Activated T-helper 1 cell treated with anti-CD3 and anti-CD28 coated beads, Interleukin-2, amount 50 U/mL, for 16 hours (primary cell): ENCODE measurements at places on chromosomes 1 and 21.

- DNase-seq = no peak
These were observed 72.5 kb upstream of the RAB3GAP2 start for GRCh38 chr1:220344745-220345144.

DNA sequence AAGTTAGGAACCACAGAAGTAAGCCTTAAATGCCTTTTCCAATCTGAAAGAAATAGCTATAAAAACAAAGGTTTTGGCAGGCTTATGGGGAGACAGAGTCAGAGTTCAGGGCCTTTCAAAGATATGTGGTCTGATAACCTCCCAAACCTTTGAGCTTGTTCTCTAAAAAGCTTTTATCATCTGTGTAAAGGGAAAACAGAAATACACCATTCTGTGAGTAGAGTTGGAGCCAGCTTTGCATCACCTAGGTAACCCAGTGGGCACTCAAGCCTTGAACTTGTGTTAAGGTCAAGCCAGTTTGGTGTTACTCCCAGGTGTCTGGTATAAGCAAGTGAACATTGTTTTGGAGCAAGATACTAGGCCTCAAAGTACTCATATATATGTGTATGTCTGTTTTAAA, 50.1 kb downstream of the LAMC1 start:
- no peak for DNase-seq

- DNase-seq = no peak
These were observed 4.3 kb upstream of the NR1I3 start for GRCh38 chr1:161242313-161242712.

DNA sequence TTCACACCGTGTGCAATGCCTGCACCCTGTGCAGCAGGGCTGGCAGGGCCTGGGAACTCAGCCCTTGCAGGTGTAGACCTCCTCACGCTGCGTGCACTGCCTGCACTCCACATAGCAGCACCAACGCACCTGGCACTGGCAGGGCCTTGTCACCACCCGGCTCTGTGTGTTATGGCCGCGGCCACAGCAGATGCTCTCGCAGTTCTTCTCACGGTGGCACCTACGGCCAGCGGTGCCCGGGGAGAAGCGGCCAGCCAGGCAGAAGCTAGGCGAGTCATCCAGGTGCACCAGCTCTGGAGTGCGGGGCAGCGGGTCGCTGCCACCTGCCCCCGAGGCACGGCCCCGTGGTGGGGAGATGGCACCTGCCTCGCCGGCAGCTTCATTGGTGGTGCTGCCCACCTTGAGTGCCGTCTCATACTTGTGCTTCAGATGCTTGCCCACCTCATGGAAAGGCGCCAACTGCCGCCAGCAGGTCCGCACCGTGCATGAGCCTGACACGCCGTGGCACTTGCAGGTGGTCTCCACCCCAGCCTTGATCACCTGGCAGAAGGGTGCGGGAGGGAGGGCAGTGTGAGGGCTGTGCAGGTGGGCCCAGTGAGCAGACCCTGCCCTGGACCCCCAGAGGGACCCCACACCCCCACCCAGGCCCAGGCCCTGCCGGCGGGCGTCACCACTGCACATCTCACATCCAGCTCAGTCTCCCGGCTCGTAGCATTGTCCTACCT, 26.1 kb downstream of the WNT9A start:
- no peak for DNase-seq

GRCh38 chr1:234709473-234710228, 99.7 kb upstream of the IRF2BP2 start:
- no peak for DNase-seq

GRCh38 chr1:84583648-84584047, 9.4 kb upstream of the CTBS start:
- DNase-seq = no peak

DNA sequence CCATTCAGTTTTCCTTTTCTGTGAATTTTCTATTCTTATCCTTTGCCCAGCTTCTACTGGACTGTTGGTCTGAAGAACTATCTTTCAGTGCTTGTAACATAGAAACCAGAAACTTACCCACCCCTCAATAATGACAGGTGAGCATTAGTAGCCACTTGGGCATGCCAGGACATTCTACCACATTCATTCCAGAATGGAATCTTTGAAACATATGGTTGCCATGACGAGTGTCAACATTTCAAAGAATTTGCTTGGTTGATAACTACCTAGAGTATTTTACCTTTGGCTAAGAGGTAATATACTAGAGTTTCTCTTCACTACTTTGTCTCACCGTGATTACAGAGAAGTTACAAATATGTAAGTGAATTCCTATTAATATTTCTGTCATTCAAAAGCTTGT, at the start of gene MROH9:
TSS of gene MROH9 (plus strand) at position 304 of the 400 bp plus-strand sequence. CDS start 10,023 bp downstream, outside the sequence.
- no peak for DNase-seq

GRCh38 chr1:59560807-59561450, 253.8 kb upstream of the HOOK1 start:
- no peak for DNase-seq

GRCh38 chr21:23952269-23952668, 1655.0 kb downstream of the MRPL39 start:
- no peak for DNase-seq

- DNase-seq = no peak
These were observed 60.8 kb downstream of the BCAR3 start for GRCh38 chr1:93620841-93621210.

DNA sequence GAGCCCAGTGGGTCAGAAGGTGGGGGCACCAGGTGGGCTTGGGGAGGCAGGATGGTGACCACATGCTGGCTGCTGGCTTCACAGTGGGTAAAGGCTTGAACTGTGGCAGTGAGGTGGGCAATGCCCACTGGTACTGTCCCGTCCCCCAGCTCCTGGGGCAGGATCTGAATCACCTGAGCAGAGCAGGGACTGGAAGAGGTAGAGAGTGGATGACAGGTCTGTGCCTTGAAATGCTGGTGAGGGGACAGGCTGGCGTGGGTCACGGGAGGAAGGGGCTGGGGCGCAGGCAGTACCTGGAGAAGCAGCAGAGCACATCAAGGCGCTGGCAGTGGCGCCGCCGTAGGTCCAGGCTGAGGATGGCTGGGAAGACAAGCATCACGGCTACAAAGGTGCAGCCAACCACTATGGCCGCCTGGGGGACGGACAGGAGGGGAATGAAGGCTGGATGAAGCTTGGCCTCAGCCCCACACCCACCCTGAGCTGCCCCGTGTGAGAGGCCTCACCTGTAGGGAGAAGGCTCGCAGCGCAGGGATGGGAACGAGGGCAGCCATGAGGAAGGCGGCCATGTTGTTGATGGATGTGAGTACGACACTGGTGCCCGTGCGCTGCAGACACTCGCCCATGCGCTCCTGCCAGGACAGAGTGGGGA, 14.9 kb downstream of the PTCH2 start:
- DNase-seq = no peak

DNA sequence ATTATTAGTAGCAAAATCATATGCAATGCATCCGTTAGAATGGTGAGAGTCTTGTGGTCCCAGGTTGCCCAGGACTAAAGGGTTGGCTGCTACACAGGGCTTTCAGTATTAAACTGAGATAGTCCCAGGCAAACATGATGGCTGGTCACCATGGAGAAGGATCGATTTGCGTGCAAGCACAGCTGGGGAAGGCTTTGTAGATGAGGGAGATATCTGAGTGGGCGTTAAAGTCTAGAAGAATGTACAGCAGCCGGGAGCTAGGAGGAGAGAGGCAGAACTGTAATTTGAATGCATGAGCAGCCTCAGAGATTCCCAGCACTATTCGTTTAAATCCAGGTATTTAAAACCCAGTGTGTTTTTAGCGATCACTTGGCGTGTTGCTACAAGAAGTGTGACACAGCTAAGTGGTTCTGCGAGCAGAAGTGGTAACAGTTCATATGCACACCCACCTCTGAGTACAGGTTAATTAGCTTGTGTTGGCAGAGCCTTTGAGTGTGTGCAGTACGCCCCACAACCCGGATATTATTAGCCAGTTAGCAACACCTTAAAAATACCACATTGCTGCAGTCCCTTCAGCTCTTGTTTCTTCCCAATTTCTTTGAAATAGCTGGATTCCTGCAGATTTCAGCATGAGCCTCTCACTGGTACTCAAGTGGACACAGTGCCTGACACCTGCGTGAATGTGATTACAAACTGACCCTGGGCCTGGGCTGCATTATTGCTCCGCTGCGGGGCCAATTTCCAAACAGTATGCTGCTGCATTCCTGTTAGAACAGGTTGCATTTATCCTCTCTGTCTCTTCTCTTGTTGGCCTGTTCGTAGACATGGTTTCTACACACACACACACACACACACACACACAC, 67.2 kb upstream of the SCAF4 start:
- DNase-seq = no peak

DNA sequence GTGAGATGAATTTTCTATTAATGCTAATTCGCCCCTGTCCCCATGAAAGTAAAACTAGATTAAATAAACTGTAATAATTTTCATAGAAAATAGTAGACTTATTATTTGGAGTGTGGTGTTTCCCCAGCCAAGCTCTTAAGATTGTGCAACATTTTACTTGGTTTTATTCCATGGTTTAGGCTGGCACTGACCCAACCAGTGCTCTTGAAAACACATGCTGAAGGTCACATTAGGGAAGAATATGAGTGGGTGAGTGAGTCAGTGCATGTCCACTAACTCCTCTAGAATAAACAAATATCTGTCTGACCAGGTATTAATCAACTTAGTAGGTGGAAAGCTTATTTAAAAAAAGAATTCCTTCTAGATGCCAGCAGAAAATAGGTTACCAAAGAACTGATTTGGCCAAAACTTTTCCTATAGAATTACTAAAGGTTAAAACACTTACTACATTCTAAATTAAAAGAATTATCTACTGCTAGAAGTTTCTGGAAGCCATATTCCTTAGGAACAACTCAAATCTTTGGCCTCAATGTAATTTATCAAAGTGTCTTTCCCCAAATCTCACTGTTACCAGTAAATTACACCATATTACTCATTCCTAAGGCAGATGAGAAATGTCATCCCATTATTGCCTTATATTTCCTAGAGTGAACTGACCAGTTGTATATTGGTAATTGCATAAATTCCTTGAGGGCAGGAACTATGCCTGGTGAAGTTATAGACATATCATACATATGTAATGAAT, 89.7 kb upstream of the RGS1 start:
- no peak for DNase-seq

DNA sequence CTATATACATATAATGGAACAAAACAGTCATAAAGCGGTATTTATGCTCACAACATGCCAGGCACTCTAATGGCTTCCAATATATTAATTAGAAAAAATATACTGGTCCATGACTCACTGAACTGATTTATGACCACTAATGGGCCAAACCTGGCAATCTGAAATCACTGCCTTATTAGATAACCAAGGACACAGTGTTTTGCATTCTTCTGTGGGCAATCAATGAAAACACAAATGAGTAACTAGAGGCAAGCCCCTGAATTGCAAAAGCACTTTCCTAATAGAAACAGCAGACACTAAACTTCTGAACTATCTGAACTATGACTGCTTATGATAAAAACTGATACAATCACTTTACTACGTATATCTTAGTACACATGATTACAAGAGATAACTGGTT, 3.5 kb downstream of the GCLM start:
- DNase-seq = no peak

DNA sequence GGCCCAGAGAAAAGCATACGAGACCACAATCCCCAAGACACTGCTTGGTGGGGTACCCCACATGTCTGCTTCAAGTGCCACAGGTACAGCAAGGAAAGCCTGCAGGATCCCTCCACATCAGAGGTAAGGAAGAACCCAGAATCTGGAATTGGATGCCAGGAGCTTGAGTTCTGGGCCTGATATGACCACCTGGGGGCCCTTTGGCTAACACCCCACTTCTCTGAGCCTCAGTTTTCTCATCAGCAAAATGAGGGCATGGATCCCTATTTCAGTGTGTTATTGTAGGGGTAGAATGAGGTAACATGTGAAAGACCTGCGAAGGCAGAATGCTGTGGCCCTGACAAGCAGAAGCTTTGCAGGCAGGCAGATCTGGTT, 24.5 kb downstream of the NAV1 start:
- DNase-seq = no peak

- no peak for DNase-seq
These were observed 52.6 kb downstream of the ZNF644 start for GRCh38 chr1:90969241-90969640.

DNA sequence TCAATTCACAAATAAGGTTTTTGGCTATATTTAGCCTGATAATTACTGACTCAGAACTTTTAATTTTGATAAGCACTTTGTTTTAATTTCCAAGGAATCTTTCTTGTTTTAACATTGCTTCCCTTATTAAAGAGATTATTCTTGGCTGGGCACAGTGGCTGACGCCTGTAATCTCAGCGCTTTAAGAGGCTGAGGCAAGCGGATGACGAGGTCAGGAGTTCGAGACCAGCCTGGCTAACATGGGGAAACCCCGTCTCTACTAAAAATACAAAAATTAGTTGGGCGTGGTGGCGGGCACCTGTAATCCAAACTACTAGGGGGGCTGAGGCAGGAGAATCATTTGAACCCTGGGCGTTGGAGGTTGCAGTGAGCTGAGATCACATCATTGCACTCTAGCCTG, 13.8 kb downstream of the ALG14 start:
- no peak for DNase-seq

GRCh38 chr1:58857680-58858673, 74.1 kb upstream of the JUN start:
- DNase-seq = no peak

DNA sequence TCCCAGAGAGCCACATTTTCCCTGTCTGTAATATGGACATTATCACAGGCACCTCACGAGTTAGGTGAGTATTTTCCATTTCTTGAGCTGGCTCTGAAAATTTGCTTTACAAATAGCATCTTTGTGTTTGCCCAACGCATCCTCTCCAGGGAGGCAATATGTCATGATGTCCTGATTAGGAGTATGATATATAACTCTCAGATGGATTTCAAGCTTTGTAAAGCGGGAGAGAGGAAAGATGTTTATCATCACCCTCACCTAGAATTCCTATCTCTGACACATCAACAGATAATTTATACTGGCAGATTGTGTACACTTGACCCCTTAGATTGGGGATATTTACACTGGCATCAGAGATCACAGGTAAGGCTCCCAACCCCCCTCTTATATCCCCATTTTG, 730.7 kb upstream of the RGS18 start:
- no peak for DNase-seq

DNA sequence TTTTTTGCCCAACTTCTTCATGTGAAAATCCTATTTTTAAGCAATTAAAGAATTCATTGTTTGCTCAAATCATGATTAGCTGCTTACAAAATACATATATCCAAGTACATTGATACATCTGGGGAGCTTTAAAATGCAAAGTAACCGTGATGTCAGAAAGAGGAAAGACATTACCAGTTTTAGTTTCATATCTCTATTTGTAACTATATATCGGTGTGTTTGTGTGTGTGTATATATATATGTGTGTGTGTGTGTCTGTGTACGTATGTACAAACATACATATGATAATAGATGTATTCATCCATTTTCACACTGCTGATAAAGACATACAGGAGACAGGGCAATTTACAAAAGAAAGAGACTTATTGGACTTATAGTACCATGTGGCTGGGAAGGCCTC, 310.1 kb downstream of the DPYD start:
- no peak for DNase-seq

GRCh38 chr1:245961137-245961540, 545.9 kb downstream of the SMYD3 start:
- no peak for DNase-seq

- DNase-seq = no peak
These were observed 75.7 kb upstream of the ADGRL4 start for GRCh38 chr1:79082233-79082632.

- no peak for DNase-seq
These were observed 7.7 kb downstream of the TRIM11 start for GRCh38 chr1:228398741-228399461.

GRCh38 chr1:101233495-101233894, 3.3 kb upstream of the S1PR1 start:
- no peak for DNase-seq

- DNase-seq = no peak
These were observed 1.8 kb downstream of the BARHL2 start for GRCh38 chr1:90715309-90715708.

GRCh38 chr1:42933060-42933586, 25.5 kb downstream of the SLC2A1 start:
- DNase-seq = no peak
